ENCODE measurements at places on chromosomes 2 and 18.

DNA sequence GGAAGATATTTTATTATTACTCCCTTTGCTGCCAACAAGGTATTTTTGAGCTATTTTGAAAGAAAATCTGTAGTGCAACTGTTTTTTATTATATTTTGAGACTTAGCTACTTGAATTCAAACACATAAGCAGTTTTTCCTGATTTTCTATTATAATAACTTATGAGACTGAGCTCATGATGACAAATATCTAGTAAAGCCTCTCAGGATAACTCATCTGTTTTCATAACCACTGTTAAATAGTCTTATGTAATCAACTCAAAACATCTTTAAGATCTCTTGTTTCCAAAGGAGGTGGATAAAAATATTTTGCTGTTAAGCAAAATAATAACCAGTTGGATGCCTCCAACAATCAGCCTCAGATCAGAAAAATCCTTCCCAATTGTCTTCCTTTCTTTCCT, 21.9 kb upstream of the PPP1CB start:
- no peak for DNase-seq

- DNase-seq = no peak
Observed at GRCh38 chr2:226396541-226396940, 403.1 kb downstream of the IRS1 start.

- no peak for DNase-seq
Observed at GRCh38 chr2:1653956-1654695, 90.2 kb downstream of the PXDN start.

GRCh38 chr18:24993628-24994027, 358.3 kb downstream of the ZNF521 start:
- DNase-seq = no peak

DNA sequence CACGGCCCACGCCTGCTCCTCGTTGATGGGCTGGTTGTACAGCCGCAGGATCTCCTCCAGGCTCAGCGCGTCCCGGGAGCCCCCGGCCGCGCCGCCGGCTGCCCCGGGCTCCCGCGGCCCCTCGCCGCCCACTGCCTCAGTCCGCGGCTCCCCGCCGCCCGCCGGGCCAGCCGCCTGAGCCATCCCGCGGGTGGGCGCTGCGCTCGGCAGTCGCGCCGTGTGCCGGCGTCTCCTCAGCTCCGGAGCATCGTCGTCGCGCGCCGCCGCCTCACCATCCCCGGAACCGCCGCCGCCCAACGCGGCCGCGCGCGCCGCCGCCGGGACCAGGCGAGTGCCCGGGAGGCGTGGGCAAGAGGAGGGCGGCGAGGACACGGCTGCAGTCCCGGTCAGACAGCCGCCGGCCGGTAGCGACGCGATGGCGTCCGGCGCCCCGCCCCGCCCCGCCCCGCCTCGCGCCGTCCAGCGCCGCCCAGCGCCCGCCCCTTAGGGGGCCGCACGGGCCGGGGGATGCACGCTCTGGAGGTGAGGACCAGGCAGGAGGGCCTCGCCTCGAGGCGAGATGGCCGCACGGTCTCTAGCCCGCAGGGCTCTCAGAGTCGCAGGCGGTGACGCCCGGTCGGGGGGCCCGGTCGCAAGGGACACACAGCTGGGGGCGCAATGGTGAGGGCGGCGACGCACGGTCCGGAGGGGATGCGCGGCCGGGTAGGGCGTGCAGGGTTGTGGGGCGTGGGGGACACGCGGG, at the start of gene SPIRE1:
SPIRE1 (minus strand) TSS at position 424 of the 742 bp plus-strand sequence; CDS start at position 183, 241 bp downstream.
- peak; percentile 32 for DNase-seq

- no peak for DNase-seq
Observed at GRCh38 chr2:120570001-120570400, 165.7 kb upstream of the GLI2 start.

DNA sequence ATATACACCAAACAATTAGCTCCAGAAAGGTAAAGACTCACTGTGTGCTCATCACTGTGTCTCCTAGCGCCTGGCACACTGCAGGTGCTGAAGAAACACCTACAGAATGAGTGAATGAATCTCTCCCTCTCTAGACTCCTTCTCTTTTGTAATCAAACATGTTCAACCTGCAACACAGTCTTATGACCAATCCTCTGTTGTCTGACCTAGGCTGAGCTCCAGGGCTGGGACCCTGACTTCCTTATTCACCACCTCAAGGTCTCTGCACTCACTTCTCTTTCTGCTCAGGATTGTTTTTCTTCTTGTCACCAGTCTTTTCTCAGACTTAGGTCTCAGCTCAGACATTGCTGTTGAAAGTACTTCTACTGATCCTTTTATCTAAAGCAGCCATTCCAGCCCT, 9.8 kb downstream of the CKAP2L start:
- DNase-seq = no peak

- DNase-seq = no peak
Observed at GRCh38 chr2:208024091-208024490, 1.2 kb downstream of the PLEKHM3 start.

- DNase-seq = no peak
Observed at GRCh38 chr2:42385225-42385624, 24.2 kb upstream of the COX7A2L start.

DNA sequence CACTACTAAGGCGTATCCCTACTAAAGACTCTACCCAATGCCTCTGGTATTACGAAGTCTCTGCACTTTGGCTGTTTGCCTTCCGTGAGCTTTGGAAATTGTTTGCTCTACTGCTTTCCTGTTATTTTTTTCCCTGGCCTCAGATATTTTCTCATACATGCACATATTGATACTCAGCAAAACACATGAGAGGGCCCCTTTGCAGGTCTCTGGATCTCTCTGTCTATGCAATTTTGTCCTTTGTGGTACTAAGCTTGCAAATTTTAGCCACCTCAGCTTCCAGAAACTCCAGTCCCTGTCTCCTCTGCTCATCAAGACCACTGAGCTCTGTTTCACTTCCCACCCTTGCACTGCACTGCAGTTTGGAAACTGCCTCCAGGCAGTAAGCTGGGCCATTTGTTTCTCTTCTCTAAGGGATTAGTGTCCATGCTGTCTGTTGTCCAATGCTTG, 46.6 kb downstream of the TAF1B start:
- no peak for DNase-seq

- DNase-seq = no peak
Observed at GRCh38 chr2:216243026-216243425, 129.3 kb downstream of the MARCHF4 start.

GRCh38 chr2:180761224-180761623, 219.2 kb upstream of the UBE2E3 start:
- no peak for DNase-seq

Data from T-helper 22 cell (primary cell).